H9 (cell line): ENCODE measurements at places on chromosomes 3 and 15. TPM values are rescaled to one million over a fixed set of nuclear protein-coding genes. Genes with fewer than 3 reads are reported as not detected.

- DNase-seq = no peak
These were observed 28.6 kb upstream of the GPR149 start for GRCh38 chr3:154458560-154458959.

- DNase-seq = peak; percentile 58
These were observed 7.0 kb downstream of the EIF4A2 start for GRCh38 chr3:186790261-186790981.

- DNase-seq = no peak
These were observed 29.3 kb downstream of the MAP2K5 start for GRCh38 chr15:67571648-67572415.

CCR9 gene
- total RNA-seq = not detected in 2 replicates
